ENCODE measurements at places on chromosomes 11 and 22.
A peak's percentile ranks its signal among the peaks of the same experiment; 100 is the strongest.

DNA sequence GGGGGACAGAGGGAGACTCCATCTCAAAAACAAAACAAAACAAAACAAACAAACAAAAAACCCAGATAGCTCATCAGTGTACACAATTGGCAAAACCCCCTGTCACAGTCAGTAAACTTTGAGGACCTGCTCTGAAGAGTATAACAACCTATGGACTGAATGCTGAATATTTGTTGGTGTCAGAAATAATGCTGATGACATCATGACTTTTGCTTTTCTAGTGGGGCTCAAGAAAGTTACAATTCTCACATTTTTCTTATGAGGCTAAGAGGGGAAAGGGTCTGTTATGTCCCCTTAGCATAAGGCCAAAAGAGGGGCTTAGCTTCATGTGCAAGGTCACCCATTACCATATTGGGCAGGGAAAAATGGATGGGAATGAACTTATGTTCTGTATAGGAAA lies 207.4 kb downstream of the NELL1 start:
- DNase-seq = no peak

DNA sequence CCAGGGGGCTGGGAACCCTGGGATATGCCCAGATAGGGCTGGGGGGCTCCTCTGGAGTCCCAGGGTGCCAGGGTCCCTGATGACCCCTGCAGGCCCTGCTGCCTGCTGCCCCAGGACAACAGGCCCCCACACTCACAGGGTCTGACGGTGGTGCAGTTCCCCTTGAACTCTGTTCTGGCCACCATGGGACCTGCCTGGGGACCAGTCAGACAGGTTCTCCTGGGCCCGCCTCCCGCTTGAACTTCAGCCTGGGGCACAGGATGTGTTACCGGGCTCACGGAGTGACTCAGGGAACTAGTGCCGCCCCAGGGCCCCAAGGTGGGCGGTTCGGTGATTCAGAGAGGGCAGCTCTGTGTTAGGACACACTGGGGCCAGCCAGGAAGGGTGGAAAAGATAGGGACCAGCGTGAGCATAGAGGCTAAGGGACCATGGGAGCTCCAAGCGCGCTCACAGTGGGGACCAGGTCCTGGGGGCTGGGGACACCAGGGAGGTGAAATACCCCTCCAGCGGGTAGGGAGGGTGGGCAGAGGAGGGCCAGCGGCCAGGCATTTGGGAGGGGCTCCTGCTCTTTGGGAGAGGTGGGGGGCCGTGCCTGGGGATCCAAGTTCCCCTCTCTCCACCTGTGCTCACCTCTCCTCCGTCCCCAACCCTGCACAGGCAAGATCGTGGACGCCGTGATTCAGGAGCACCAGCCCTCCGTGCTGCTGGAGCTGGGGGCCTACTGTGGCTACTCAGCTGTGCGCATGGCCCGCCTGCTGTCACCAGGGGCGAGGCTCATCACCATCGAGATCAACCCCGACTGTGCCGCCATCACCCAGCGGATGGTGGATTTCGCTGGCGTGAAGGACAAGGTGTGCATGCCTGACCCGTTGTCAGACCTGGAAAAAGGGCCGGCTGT lies 21.5 kb upstream of the TXNRD2 start:
- DNase-seq = no peak

GRCh38 chr11:64854534-64855502 lies 10.4 kb upstream of the CDC42BPG start:
- no peak for DNase-seq

- DNase-seq = no peak
Measured at GRCh38 chr11:129853518-129854231, 38.0 kb downstream of the TMEM45B start.

DNA sequence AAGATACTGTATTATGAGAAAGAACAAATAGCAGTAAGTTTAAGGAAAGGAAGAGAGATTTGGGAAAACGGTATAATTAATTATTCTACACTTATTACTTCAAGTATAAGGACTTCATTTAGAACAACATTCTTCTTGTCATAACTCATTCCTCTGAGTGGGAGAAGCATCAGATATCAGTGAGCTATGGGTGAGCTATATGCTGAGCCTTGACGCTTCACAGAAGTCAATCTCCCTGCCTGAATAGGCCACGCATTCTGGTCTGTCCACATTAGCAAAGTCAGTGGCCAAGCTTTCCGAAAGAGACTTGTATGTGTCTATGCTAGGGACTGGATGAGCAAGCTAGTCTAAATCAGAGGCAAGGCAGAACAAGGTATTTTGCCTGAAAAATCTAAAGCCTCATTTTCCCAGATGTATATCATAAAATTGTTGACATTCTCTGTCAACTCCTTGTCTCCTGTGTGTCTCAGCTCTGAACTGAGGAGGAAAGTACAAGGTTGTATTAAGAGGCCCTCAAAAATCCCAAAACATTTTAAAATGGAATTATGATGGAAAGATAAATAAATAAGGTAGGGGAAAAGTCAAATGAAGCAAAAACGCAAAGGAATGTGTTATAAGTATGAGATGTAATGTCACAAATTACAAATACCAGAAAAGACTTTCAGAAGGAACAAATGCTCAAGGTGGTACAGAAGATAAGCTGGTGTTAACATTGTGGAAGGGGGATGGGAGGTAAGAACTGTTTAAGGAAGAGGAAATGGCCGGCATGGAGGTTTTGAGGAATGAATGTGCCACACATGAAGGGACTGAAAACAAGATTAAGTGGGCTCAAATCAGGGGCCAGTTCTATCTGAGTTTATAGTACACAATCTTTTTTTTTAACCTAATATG lies 1.4 kb downstream of the OR52N2 start:
- no peak for DNase-seq

DNA sequence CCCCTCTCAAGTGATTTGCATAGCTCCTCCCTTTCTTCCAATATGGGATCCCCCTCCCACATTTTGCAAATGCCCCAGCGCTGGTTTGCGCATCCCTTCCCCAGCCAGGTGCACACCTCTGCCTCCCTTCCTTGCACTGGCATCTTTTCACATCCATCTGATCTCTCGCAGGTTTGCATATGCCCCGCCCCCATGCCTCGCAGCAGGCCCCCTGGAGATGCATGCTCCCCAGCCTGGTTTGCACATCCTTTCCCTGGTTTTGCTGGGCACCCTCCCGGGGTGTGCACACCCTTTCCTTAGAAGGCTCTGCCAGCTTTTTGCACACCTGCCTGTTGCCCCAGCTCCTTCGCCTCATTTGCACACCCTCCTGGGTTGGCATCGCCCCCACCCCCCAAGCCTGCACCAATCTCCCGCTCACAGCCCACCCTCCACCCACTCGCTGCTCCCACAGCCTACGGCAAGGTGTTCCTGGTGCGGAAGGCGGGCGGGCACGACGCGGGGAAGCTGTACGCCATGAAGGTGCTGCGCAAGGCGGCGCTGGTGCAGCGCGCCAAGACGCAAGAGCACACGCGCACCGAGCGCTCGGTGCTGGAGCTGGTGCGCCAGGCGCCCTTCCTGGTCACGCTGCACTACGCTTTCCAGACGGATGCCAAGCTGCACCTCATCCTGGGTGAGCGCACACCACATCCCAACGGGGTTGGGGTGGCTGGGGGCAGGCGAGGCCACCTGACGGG lies 917 bp downstream of the RPS6KA4 start:
- DNase-seq = no peak

- DNase-seq = no peak
Measured at GRCh38 chr11:8566613-8567210, 27.3 kb downstream of the STK33 start.

DNA sequence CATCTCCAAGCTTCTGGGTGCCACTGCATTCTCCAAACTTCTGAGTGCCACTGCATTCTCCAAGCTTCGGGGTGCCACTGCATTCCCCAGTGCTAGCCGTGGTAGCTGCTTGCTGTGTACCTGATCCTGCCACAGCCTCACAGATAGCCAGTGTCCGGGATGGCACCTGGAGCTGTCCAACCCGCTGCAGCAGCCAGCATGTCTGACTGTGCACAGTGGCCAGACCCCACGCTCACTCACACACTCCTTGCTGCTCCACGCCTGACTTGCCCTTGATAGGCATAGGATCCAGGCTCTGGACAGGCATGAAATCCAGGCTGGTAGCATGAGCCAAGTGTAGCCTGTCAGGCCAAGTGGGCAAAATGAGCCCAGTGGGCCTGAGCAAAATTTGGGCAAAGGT lies 465.0 kb downstream of the GUCY1A2 start:
- no peak for DNase-seq

DNA sequence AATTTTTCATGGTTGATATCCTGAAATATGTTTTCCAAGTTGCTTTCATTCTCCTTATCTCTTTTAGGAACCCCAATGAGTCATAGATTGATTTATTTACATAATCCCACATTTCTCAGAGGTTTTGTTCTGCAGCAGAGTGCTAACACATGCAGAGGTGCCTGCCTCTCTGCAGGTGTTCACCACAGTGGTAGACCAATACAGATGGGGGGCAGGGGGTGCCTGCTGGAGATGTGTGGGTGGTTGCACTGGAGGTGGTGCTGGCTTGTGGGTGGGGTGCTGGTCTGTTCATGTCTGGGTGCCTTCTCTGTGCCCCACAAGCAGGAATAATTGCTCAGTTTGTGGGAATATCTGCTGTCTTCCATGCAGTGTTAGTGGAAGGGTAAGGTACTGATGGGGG lies 131.1 kb downstream of the JRKL start:
- DNase-seq = no peak

- DNase-seq = no peak
Measured at GRCh38 chr11:17932472-17932871, 80.4 kb downstream of the SERGEF start.

- DNase-seq = no peak
Measured at GRCh38 chr11:134538742-134539141, 126.7 kb upstream of the B3GAT1 start.

DNA sequence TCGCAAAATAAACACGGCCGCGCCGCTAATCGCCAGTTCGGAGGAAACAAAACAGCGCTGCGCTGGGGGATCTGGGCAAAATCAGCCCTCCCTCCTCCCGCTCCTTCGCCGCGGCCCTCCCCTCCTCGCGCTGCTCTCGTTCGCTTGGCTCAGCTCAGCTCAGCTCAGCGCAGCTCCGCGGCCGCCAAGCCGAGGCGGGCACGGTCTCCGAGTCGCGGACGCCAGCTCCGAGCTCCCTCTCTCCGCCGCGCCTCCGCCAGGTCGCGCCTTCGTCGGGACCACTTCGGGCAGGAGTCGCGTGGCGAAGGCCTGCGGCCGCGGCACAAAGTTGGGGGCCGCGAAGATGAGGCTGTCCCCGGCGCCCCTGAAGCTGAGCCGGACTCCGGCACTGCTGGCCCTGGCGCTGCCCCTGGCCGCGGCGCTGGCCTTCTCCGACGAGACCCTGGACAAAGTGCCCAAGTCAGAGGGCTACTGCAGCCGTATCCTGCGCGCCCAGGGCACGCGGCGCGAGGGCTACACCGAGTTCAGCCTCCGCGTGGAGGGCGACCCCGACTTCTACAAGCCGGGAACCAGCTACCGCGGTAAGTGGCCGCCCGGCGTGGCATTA lies at the start of gene SPON1:
Gene SPON1, plus strand, starts transcription at position 162 of the 607 bp plus-strand sequence. Its CDS starts 182 bp downstream, at position 344.
- DNase-seq = peak; percentile 77

- no peak for DNase-seq
Measured at GRCh38 chr11:18005376-18006129, 7.3 kb downstream of the SERGEF start.

- no peak for DNase-seq
Measured at GRCh38 chr22:37684803-37685615, 1.1 kb upstream of the NOL12 start.

DNA sequence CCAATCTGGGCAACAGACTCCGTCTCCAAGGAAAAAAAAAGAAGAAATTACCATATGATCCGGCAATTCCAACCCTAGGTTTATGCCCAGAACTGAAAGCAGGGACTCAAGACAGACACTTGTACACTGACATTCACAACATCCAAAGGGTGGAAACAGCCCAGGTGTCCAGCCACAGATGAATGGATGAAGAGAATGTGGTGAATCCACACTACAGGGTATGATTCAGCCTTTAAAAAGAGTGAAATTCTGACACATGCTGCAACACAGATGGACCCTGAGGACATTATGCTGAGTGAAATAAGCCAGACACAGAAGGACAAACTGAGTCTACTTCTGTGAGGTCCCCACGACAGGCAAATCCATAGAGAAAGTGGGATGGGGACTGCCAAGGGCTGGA lies 43.9 kb downstream of the SGSM3 start:
- DNase-seq = no peak

DNA sequence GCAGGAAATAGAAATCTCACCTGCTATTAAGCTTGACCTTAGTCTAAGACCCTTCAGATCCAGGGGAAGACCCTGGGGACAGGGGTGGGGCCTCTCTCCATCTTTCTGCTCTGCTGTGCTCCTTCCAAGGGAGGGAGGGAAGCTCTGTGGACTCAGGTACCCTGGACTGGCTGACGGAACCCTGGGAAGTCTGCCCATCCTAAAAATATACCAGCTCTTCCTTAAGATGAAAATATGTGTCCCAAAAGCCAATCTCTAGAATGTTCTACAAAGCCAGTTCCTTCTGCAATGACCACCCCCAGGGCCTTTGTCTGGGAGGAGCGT lies 73.7 kb downstream of the RTL6 start:
- no peak for DNase-seq

DNA sequence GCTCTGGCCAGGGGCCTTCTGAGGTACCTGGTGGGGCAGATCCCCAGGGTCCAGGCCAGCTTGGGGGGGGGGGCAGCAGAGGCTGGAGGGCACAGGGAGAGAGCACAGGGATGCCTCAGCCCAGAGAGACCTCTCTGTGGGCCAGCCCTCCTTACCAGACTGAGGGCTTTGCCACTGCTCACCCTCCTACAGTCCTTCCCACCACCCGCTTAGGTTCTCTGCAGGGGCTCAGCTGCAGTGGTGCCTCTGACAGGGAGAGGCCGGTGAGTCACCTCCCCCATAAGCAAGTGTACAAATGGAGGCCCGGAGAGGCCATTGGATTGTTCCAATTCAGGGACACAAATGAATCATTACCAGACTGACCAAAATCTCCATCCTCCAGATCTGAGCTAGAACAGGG lies 68.1 kb upstream of the LMO1 start:
- DNase-seq = no peak

DNA sequence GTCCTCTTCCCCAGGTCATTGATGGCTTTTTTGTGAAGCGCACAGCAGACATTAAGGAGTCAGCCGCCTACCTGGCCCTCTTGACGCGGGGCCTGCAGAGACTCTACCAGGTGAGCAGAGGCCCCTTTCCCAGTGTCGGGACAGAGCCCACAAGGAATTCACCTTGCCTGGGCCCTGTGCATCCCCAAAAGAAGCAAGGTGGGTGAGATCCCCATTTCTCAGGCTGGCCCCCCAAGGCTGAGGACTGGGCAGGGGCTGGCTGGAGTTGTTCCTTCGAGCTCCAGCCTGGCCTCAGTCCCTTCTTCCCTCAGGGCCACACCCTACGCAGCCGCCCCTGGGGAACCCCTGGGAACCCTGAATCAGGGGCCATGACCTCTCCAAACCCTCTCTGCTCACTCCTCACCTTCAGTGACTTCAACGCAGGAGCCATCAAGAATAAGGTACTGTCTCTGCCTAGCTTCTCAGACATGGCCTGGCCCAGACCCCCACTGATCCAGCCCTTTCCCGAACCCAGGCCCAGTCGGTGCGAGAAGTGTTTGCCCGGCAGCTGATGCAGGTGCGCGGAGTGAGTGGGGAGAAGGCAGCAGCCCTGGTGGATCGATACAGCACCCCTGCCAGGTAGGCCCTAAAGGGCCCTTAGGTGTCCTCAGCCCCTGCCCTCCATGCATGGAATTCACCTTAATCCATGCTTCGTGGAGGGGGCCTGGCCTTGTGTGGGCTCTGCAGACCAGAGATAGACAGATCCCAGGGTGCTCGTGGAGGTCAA lies 4.7 kb downstream of the MUS81 start:
- no peak for DNase-seq

GRCh38 chr22:29142116-29142515 lies 63.6 kb upstream of the EMID1 start:
- no peak for DNase-seq

Data from H1 (cell line).